ENCODE measurements at places on chromosomes 13 and 19.
A peak's percentile ranks its signal among the peaks of the same experiment; 100 is the strongest.

GRCh38 chr13:28707629-28708427, 10.9 kb downstream of the SLC46A3 start:
- DNase-seq = peak; percentile 56

GRCh38 chr13:22405891-22406290, 735.0 kb downstream of the FGF9 start:
- DNase-seq = no peak

DNA sequence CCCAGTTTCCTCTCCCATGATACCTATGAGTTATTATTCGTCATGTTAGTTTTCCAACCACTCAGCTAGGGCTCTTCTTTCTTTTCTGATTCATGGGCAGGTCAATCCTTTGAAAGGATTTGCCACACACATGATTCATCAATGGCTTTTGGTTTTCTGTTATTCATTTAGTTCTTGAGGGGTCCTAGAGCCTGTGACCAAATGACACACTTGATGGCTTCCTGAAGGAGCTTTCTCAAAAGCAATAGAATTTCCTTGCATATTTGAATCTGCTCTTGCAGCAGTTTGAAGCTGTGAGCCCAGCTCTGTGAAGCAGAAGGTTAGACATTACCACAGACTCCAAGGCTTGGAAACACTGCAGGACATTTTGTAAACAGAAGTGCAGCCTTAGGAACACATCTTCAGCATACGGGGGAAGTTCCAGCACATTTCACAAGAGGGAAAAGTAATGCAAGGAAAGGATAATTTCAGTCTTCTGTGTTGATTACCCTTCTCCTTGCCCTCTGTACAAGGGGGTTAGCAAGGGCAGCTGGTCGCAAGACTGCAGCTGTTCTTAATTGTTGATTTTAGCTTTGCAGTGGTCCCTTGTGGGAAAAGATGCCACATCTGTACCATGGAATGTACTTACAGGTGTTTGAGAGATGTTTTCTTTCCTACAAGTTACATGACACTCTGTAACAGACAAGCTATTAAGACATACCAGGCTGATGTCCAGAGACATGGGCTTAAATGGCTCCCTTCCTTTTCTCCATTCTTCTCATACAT, 338.6 kb downstream of the KCNRG start:
- DNase-seq = no peak

GRCh38 chr13:79427883-79428282, 21.8 kb upstream of the RBM26 start:
- no peak for DNase-seq

- DNase-seq = no peak
Observed at GRCh38 chr19:37979547-37980082, 72.6 kb downstream of the SIPA1L3 start.

DNA sequence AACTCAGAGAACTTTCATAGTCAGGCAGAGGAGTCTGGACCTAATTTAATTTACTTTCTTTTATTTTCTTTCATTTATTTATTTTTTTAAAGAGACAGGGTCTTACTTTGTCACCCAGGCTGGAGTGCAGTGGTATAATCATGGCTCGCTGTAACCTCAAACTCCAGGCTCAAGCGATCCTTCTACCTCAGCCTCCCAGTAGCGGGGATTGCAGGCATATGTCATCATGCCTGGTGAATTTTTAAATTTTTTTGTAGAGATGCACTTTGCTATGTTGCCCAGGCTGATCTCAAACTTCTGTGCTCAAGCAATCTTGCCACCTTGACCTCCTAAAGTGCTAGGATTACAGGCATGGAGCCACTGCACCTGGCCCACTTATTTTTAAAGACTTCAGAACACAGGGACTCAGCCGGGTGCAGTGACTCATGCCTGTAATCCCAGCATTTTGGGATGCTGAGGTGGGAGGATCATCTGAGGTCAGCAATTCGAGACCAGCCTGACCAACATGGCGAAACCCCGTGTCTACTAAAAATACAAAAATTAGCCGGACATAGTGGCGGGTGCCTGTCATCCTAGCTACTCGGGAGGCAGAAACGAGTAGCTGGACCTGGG, 50.6 kb downstream of the KLF5 start:
- DNase-seq = no peak

- DNase-seq = no peak
Observed at GRCh38 chr13:46797501-46798237, 708 bp upstream of the ESD start.

DNA sequence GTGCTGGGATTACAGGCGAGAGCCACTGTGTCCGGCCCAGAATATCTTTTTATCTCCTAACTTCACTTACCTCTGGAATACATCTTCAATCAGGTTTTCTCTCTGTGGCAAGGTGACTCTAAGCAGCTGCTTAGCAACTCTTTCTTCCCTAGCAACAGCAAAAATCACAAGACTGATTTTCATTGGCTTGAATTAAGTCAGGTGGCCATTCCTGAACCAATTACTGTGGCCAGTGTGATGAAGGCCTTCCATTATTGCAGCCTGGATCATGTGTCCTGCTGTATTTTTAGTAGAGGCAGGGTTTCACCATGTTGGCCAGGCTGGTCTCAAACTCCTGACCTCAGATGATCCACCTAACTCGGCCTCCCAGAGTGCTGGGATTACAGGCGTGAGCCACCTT, 9.0 kb upstream of the LTBP4 start:
- no peak for DNase-seq

DNA sequence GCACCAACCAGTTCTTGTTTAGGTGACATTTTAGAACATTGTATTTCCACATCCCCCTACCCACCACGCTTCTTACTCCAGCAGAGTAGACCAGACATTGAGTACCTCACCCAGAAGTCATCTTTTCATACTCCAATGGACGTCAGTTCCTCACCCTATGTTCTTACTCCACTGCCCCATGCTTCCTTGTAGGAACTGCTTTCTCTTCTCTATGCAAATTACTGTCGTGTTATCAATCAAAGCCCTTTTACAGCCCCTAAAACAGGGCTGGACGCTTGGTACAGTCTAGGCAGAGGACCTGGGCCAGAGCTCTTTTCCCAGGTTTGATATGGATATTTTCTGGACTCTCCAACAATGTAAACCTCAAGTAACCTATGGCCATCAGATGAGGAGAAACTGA, 58.2 kb downstream of the USP12 start:
- no peak for DNase-seq

DNA sequence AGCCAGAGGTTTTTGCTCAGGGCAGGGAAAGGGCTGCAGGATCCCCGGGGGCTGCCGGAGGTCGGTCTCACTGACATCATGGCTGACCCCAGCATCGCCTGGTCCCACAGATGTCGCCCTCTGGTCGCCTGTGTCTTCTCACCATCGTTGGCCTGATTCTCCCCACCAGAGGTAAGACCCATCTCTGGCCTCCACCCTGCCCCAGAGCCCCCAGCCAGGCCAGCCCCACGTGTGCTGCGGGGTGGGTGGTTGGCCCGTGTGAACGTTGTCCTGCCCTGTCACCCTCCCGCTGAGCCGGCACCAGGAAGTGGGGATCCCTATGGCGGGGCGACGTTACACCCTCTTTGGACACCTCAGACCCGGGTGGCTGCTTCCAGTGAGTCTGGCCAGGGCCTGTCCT, 906 bp downstream of the FXYD5 start:
- no peak for DNase-seq

DNA sequence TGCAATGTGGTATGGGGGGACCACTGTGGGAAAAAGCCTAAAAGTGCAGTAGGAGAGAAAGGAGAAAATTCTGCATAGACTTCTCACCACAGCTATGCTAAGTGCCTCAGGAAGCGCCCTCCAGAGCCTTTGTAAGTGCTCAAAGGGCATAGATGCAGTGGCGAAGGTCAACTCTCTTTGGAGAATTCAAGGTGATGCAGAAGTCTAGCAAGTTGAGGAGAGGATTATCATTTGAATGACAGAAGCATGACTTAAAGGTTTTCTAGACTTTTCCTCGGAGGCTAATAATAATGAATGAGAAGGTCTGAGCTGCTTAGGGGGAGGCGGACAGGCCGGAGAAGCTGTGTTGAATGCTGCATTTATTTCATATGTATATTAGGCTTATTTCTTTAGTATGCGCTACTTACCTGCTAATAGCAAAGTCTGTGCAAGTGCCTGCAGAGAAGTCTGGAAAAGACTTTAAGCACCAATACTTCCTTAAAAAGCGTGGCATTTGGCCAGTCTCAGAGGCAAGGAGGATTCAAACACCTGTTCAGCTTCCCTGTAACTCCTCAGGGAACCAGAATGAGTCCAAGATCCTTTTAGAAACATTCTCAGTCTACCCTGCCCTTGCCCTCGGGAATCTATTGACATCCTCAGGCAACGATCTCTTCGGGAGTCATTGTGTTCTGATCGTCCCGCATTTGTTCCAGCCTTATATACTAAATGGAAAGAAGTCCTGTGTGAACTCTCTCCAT, 56.2 kb downstream of the FLT1 start:
- no peak for DNase-seq

DNA sequence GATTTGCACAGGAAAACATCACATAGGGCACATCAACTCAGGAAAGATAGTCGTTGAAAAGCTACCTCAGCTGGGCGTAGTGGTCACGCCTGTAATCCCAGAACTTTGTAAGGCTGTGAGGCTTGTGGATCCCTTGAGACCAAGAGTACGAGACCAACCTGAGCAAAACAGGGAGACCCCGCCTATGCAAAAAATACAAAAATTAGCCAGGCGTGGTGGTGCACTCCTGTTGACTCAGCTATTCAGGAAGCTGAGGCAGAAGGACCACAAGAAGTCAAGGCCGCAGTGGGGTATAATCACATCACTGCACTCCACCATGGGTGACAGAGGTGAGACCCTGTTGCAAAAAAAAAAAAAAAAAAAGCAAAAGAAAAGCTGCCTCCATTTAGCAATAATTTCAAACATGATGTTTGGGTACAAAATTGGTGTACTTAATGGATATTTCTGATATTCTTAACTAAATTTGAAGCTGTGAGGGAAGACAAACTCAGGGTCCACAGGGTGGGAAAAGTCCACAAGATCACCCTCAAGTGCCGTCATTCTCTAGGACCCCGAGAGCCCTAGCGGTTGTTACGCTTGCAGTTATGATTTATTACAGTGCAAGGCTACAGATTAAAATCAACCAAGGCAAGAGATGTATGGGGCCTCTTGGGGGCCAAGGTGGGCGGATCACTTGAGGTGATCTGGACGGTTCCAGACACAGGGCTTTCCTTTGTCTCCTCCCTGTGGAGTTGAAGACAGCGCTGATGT, 42.5 kb upstream of the LDLR start:
- no peak for DNase-seq

DNA sequence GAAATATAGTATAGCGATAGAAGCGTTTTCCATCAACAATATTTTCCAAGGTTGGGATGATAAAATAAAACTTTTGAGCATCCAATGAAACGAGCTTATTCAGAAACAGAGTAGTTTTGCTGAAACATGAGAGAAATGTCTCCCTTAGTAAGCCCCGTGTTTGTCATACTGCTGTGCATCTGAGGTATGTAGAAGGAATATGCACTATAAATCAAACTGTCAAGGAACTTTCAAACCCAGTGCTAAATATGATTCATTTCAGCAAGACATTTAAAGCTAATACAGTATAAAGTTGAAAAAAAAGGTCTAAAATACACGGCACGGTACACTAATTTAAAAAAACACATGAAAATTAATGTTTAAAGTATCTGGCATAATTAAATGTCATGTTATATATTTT, 546.2 kb downstream of the SLITRK5 start:
- DNase-seq = no peak

- no peak for DNase-seq
Observed at GRCh38 chr19:8255426-8256125, 46.4 kb downstream of the CERS4 start.

GRCh38 chr19:1128106-1128505, 24.3 kb downstream of the GPX4 start:
- no peak for DNase-seq

DNA sequence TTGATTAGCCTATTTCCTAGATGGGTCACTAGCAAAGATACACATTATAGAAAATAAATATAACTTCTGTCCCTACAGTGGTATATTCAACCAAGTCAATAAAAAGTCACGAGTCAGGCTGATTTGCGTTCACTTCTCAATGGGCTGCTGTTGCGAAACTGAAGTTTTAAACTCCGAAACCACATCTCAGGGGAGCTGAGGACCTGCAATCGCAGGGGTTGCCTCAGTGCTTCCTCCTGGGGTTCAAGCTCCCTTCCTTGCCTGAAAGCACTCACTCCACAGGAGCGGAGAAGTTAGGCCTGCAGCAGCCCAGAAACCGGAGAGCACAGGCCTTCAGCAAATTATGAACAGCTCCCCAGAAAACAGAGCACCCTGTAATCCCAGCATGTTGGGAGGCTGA, 39.6 kb downstream of the RAB20 start:
- no peak for DNase-seq

Data from hematopoietic multipotent progenitor cell (in vitro differentiated cells).